Keratinocyte (primary cell): ENCODE measurements at places on chromosomes 1 and 21.

DNA sequence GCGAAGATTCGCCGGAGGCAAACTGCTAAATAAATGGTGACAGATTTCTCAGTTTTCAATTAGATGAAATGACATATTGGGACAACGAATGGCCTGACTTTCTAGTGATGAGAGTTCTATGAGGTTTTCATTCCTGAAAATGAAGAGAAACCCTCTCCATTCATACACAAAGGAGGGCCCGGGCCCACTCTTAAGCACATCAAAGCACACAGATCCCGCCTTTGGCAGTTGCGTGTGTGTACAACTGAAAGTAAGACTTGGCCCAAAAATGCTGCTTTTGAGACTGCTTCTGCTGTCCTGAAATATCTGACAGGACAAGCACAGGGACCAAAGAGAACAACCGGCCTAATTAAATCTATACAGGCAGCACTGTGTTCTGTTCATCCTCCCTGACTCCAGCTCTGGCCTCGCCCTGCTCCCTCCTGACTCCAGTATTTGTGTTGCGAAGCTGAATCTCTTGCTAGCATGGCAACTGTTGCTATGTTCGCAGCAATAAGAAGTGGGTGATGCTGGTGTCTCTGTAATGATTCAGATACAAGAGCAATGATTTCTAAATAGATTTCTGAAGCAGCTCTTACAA, 7.4 kb downstream of the LRRC53 start:
- DNase-seq = no peak

- no peak for DNase-seq
These were observed 25.5 kb upstream of the MTMR11 start for GRCh38 chr1:149962039-149962647.

GRCh38 chr1:28091043-28091781, 2.8 kb upstream of the EYA3 start:
- DNase-seq = no peak

- DNase-seq = no peak
These were observed 1.0 kb upstream of the TFF2 start for GRCh38 chr21:42351626-42352440.

- no peak for DNase-seq
These were observed 79.7 kb upstream of the ARHGAP29 start for GRCh38 chr1:94316836-94317789.

- DNase-seq = no peak
These were observed 192.2 kb downstream of the PLPP3 start for GRCh38 chr1:56387071-56387740.

- no peak for DNase-seq
These were observed 18.3 kb upstream of the PLEKHA6 start for GRCh38 chr1:204377800-204378668.

DNA sequence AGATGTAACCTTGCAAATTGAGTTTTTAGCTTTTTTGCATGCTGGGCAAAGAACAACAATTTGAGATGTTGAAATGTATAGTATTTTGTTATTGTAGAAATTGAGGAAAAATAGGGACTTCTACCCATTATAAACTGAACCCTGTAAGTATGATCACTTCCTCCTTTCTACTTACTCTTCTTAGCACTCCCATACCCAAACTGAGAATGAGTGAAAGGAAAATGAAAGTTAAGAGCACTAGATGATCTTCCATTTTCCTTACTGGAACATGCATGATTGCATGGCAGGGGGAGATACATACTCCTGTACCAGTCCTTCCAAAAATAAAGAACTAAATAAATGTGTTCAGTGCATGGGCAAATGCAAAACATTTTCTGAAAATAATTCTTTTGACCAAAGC, 107.4 kb upstream of the KIAA1614 start:
- DNase-seq = no peak
